ENCODE measurements at places on chromosomes 5 and 9.

GRCh38 chr5:168413062-168413461, 73.2 kb upstream of the RARS1 start:
- DNase-seq = no peak

GRCh38 chr5:90547072-90547536, 11.5 kb upstream of the ADGRV1 start:
- no peak for DNase-seq

DNA sequence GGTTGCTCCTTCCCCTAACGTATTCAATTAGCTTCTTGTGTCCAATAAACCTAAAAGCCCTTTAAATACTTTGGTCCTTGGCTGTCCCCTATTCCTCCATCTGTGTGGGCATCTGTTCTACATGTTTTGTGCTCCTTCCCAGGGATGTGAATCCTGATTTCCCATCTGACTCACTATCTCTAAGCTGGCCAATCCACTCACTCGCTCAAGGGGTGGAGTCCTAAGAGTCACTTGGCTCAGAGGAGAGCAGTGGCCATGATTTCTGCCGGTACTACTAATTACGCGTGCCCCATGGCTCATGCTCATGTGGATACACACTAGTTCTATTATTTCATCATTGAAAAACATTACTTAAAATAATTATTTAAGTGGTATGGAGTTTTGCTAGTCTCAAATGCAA, 89.6 kb downstream of the TAF11L14 start:
- no peak for DNase-seq

DNA sequence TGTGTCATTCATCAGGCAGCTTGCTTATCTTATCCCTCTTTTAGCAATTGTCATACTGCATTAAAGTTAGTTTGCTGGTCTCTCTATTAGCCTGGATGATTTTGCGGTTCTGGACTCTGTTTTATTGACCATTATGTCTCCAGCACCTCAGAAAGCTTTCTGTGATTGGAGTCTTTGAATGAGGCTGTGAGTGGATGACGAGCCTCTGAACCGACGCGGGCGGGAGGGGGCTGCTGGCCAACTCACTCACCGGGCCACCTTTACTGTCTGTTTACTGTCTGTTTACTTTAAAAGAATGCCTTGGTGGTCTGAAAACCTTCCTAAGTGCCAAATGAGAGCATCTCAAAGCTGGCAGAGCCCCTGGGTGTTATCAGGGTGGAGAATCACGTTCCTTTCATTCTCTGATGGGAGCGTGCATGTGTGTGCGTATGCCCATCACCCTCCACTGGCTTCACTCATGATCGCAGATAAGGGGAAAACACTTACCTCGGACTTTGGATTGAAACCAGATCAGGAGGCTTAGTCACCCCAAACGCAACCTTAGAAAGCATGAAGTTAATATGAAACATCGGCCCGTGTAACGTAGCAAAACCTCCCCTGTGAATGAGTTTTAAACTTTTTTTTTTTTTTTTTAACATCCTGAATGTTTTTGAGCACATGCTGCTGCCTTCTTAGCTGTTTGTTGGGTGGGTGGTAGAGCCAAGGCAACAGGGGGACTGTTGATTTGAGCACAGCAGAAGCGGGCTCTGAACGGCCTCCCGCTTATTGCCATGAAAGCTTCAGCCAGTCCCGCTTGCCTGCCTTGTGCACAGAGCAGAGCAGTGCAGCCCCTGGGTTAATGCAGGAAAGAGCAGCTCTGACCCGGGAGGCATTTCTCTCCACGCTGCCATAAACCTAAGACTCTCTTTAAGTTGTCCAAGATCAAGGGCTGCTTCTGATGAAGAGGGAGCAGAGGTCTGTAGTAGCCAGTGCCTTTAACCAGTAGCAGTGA, 173.6 kb downstream of the GADD45G start:
- DNase-seq = no peak

DNA sequence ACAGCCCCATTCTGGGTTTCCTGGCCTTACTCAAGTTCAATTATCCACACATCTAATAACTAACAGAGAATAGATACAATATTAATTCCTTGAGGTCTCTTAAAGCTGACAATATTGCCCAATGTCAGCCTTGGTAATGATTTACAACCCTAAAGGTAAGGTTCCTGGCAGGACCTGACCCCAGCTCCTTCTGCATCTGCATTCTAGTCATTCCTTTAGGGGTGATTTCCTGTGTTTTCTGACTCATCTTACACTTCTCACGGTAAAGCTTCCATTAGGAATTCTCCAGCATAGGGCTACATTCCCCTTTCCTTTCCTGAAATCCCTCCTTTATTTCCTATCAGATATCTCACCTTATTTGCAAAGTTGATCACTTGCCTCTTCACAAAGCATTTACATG, 9.3 kb downstream of the HAVCR1 start:
- DNase-seq = peak; percentile 39

DNA sequence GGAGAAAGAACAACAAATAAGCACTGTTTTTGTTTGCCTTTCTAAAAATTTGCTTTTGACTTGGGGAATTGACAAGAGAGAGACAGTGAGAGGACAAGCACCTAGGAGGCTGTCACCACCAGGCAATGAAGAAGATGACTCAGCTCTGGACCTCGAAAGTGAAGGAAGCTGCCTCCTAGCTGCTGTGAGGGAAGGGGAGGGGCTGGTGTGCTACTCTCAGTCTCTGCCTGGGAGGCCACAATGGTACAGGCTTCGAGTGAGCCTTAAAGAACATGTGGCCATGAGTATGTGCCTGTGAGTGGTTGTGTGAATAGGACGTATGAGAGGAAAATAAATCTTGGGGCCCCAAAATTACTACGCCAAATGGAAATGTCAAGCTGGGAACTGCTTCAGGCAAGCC, 7.1 kb upstream of the PLK2 start:
- DNase-seq = peak; percentile 63

Data from ELR (cell line).